ENCODE measurements at places on chromosomes 16 and 17. TPM values are rescaled to one million over a fixed set of nuclear protein-coding genes. Genes with fewer than 3 reads are reported as not detected.

DNA sequence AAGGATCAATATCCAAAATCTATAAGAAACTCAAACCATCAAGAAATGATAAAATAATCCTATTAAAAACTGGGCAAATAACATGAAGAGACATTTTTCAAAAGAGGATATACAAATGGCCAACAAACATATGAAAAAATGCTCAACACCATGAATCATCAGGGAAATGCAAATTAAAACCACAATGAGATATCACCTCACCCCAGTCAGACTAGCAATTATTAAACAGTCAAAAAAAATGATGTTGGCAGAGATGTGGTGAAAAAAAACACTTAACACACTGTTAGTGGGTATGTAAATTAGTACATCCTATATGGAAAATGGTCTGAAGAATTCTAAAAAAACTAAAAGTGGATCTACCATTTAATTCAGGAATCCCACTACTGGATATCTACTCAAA lies 379.0 kb upstream of the SOX9 start:
- DNase-seq = no peak

GRCh38 chr17:11308531-11308930 lies 67.5 kb downstream of the SHISA6 start:
- DNase-seq = no peak

CD68 gene
- total RNA-seq = 2.9 TPM

DNA sequence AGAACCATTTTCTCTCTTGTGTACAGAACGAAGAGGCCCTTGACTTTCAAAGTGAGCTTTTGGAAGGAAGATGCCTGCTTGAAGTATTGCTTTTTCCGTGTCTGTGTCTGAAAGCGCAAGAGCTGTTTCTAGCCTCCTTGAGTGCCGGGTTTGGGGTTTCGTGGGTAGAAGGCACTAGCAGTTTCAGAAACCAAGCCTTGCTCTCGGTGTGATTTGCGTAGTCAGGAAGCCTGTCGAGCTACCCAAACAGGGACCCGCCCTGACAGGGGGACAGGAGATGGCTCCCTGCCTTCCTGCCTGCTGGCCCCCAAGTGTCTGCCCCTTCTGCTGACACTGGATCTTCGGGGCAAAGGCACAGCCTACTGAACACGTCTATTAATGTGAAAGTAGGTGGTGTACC lies 322.0 kb downstream of the MAF start:
- no peak for DNase-seq

DNA sequence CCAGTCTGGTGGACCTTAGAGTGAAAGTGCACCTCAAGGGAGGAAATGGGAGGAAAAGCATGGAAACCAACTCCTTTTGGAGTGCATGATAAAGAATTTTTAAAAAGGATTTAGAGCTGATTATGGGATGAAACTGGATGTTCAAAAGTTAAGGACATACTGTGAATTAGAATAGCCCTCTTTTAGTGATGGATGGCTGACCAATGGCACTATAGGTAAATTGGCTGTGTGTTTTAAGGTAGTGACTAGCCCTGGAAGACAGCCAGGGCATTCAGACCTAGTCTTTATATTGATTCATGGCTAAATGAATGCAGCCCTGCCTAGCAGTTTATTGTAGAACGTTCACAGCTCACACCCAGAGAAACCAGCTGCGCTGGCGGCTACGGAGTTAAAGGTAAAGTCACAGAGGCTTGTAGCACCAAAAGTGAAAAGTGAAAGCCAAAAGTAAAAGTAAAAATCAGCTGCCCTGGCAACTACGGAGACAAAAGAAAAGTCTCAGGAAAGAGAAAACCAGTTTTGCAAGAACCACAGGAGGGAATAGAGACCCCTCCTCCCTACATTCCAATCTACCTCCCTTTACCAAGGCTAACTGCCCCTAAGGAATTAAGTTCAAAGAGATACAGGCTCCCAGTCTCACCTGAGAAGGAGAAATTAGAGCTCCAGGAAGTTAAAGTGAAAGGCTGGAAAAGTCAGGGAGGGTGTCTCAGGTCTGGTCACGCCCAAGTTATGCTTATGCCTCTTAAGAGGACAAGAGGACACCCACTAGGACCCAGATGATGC lies 21.8 kb downstream of the ACSM1 start:
- peak; percentile 26 for DNase-seq

GRCh38 chr16:83233153-83233552 lies 574.6 kb upstream of the HSBP1 start:
- DNase-seq = no peak

GRCh38 chr16:22385196-22385595 lies 10.8 kb upstream of the CDR2 start:
- DNase-seq = no peak

- peak; percentile 64 for DNase-seq
Observed at GRCh38 chr16:82937926-82938520, 311.3 kb downstream of the CDH13 start.

DNA sequence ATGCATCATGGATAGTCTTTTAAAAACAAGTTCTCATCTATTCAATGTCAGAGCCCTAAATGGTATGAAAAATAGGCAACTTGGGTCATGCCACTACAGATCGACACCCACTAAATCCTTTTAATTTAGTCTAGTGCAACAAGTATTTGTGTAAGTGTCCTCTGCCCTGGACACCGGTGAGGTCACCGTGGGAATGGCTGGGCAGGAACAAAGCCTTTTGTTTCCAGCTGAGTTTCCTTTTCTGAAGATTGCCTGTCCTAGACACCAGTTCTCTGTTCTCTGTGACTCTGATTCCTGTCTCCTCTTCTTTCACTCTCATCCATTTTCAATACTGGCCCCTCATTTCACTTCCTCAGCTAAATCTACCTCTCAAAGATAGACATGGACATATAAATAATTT lies 446.5 kb downstream of the MAF start:
- no peak for DNase-seq

Data from endothelial cell of umbilical vein (primary cell).